ENCODE measurements at places on chromosomes 5 and 9. TPM values are rescaled to one million over a fixed set of nuclear protein-coding genes. Genes with fewer than 3 reads are reported as not detected.

DNA sequence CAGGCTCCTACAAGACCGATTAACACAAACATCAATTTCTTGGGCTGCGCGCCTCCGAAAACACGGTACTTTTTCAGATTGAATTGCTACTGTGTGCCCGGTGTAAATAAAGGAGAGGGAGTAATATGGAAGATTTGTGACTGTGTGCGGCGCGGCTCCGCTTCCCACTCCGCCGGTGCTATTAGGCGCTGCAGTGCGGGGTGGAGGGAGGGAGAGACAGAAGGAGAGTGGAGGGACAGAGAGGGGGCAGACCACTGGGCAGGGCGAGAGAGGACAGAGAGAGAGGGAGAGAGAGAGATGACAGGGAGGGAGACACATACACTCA lies 24.7 kb upstream of the RNU6ATAC start:
- H3K4me1 ChIP-seq, result peaks cover 24% of the 10 kb centered on the region
- H3K27ac ChIP-seq, result no peak overlapping the region
- H3K27me3 ChIP-seq, result peaks cover 12% of the 10 kb centered on the region
- no peaks in the 10 kb centered on the region for H3K36me3 ChIP-seq

- H3K4me3 ChIP-seq, result no peak overlapping the region
- no peak overlapping the region for H3K27ac ChIP-seq
- no peaks in the 10 kb centered on the region for H3K27me3 ChIP-seq
- H3K36me3 ChIP-seq, result no peaks in the 10 kb centered on the region
Measured at GRCh38 chr9:13967438-13967837, 346.5 kb downstream of the NFIB start.

Gene OR13C8
- total RNA-seq, result not detected

DNA sequence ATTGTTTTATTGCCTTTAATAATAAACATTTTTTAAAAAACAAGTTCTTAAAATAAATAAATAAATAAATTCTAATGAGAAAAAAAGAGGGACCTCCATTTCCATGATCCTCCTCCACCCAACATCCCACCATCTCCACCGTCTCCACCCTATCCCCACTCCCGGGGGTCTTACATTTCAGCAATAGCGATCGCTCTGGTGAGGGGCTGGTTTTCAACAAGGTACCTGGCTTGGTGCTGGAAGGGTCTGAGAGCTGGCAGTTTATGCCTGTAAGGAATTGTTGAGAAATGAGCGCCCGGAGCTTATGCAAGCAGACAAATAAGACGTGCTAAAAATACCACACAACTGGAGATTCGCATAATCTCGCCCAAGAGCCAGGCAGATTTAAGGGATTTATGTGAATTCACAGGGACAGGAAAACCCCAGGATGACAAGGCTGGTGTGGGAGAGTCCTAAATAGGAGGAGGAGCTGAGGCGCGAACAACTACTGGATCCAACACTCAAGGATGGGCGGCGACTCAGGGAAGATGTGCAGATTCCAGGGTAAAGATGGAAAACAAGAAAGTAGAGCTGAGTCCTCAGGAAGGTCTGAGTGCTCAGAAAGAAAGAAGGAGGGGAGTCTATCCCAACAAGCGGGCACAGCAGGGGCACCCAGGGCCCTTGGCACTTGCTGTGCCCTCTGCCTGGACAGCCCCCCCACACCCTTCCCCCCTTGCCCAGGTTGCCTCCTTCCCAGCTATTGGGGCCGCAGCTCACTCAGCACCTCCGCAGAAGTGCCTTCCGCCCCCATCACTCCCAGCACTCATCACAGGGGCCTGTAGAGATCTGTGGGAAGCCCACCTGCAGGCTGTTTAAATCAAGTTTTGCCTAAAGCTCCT lies 27.0 kb downstream of the TRIM14 start:
- H3K27ac ChIP-seq, result no peak overlapping the region
- no peak overlapping the region for H3K4me3 ChIP-seq
- peaks cover 3% of the 10 kb centered on the region for H3K27me3 ChIP-seq
- peaks cover 2% of the 10 kb centered on the region for H3K4me1 ChIP-seq
- H3K36me3 ChIP-seq, result peaks cover 2% of the 10 kb centered on the region

Gene CTNND2
- 31.5 TPM for total RNA-seq

GRCh38 chr5:83937837-83938236 lies 217.2 kb upstream of the HAPLN1 start:
- H3K36me3 ChIP-seq, result no peaks in the 10 kb centered on the region
- DNase-seq, result no peak
- no peaks in the 10 kb centered on the region for H3K27me3 ChIP-seq
- no peak overlapping the region for H3K27ac ChIP-seq
- H3K4me3 ChIP-seq, result no peak overlapping the region

GRCh38 chr9:125931211-125931610 lies 184.0 kb downstream of the PBX3 start:
- no peaks in the 10 kb centered on the region for H3K4me1 ChIP-seq
- no peak overlapping the region for H3K4me3 ChIP-seq
- H3K27ac ChIP-seq, result no peak overlapping the region
- no peak for DNase-seq
- peaks cover 15% of the 10 kb centered on the region for H3K36me3 ChIP-seq

- no peak for DNase-seq
- H3K4me1 ChIP-seq, result no peaks in the 10 kb centered on the region
- H3K36me3 ChIP-seq, result no peaks in the 10 kb centered on the region
- H3K4me3 ChIP-seq, result no peak overlapping the region
- H3K27me3 ChIP-seq, result peaks cover 5% of the 10 kb centered on the region
Measured at GRCh38 chr5:31573494-31574142, 41.5 kb downstream of the C5orf22 start.

DNA sequence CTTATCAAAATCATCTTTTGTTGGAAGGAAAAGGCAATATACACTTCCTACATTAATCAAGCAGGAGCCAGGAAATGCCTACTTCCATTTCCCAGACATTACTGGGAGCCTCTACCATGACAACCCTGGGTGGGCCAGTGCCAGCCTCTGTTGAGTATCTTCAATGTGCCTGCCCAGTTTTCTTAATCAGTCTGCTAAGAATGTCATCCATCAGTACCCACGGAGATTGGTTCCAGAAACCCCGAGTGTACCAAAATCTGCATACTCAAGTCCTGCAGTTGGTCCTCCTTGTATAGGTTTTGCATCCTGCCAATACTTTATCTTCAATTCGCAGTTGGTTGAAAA lies 82.4 kb downstream of the MARCHF3 start:
- no peaks in the 10 kb centered on the region for H3K36me3 ChIP-seq
- H3K27ac ChIP-seq, result no peak overlapping the region
- no peak overlapping the region for H3K4me3 ChIP-seq
- DNase-seq, result no peak
- H3K27me3 ChIP-seq, result no peaks in the 10 kb centered on the region

DNA sequence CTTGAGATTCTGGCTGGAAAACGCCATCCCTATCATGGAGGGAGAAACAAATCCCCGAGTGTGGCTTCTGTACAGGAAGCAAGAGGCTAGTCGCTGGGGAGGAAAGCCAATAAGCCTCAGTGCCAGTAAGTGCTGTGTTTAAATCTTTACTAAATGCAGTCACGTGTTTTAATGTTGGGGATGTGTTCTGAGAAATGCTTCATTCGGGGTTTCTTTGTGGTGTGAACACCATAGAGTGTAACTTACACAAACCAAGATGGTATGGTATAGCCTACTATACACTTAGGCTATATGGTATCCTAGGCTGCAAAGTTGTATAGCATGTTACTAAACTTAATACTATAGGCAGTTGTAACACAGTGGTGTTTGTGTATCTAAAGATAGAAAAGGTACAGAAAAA lies 94.7 kb downstream of the GCNT1 start:
- no peak for DNase-seq
- H3K4me1 ChIP-seq, result peaks cover 11% of the 10 kb centered on the region
- H3K27ac ChIP-seq, result no peak overlapping the region
- H3K4me3 ChIP-seq, result no peak overlapping the region
- no peaks in the 10 kb centered on the region for H3K36me3 ChIP-seq
- H3K27me3 ChIP-seq, result no peaks in the 10 kb centered on the region

GRCh38 chr5:106584268-106584667 lies 1086.5 kb downstream of the EFNA5 start:
- no peak overlapping the region for H3K4me3 ChIP-seq
- DNase-seq, result no peak
- no peaks in the 10 kb centered on the region for H3K27me3 ChIP-seq
- no peaks in the 10 kb centered on the region for H3K4me1 ChIP-seq

Gene SEMA6A
- 84.2 TPM for total RNA-seq

DNA sequence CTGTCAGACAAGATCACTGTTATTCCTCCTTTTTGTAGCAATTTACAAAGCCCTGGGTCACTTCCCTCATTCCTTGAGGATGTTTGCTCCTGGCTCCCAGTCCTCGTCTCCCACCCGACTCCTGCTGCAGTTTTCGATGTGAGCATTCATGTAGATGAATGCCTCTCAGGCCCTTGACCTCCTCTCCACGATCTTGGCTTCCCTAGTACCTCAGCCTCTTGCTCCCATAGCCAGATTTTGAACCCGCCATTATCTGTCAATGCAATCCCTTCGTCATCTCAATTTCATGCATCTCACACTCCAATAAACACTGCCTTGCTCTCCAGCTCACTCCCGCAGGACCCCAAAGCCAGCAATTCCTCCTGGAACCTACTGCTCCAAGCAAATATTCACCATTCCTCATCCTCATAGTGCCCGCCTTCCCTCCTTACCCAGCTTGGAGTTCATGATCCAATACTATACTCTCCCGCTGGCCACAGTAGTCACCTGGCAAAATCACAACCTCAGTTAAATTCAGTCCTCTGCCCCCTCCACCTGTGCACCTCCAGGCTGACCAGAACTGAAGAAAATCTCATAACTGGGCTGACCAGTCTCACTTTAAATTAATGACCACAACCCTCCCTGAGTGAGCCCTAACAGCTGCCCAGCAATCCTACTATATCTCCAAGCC lies 35.1 kb upstream of the JADE2 start:
- H3K4me3 ChIP-seq, result no peak overlapping the region
- no peaks in the 10 kb centered on the region for H3K4me1 ChIP-seq
- no peaks in the 10 kb centered on the region for H3K27me3 ChIP-seq
- no peaks in the 10 kb centered on the region for H3K36me3 ChIP-seq
- DNase-seq, result no peak
- no peak overlapping the region for H3K27ac ChIP-seq

DNA sequence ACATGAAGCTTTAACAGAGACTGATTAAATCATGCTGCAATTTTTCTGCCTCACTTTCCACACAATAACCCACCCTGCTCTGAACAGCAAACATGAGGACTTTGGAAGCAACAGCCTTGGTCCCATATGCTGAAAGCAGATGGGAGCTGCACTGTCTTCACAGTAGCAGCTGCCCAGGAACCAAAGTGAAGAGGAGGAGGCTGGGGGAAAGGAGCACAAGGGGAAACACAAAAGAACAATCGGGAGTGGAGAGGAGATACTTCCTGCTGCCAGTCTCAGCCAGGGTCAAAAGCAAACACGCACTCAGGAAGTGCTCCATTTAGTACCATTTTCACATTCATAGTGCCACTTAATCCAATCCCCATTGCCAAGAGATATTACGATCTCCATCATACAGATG lies 183.3 kb upstream of the PUM3 start:
- no peaks in the 10 kb centered on the region for H3K27me3 ChIP-seq
- no peak overlapping the region for H3K27ac ChIP-seq
- peaks cover 24% of the 10 kb centered on the region for H3K4me1 ChIP-seq
- H3K36me3 ChIP-seq, result no peaks in the 10 kb centered on the region

- H3K27ac ChIP-seq, result no peak overlapping the region
- H3K4me1 ChIP-seq, result peaks cover 4% of the 10 kb centered on the region
- H3K4me3 ChIP-seq, result no peak overlapping the region
- no peaks in the 10 kb centered on the region for H3K27me3 ChIP-seq
- DNase-seq, result no peak
Measured at GRCh38 chr5:154729613-154730012, 25.6 kb upstream of the LARP1 start.

GRCh38 chr9:101172616-101173015 lies 144.1 kb downstream of the PLPPR1 start:
- H3K36me3 ChIP-seq, result no peaks in the 10 kb centered on the region
- DNase-seq, result no peak

- no peaks in the 10 kb centered on the region for H3K27me3 ChIP-seq
- DNase-seq, result no peak
- H3K36me3 ChIP-seq, result no peaks in the 10 kb centered on the region
- H3K27ac ChIP-seq, result peak overlapping the region; percentile 57
- H3K4me3 ChIP-seq, result peak overlapping the region; percentile 71
Measured at GRCh38 chr9:136552117-136552703, 6.4 kb upstream of the NOTCH1 start.

GRCh38 chr9:72313507-72313906 lies 51.5 kb downstream of the ZFAND5 start:
- no peaks in the 10 kb centered on the region for H3K27me3 ChIP-seq
- H3K36me3 ChIP-seq, result no peaks in the 10 kb centered on the region
- no peak overlapping the region for H3K4me3 ChIP-seq
- H3K4me1 ChIP-seq, result peaks cover 21% of the 10 kb centered on the region
- no peak for DNase-seq

Gene ZNF622
- 24.3 TPM for total RNA-seq

- H3K4me1 ChIP-seq, result peaks cover 17% of the 10 kb centered on the region
- H3K36me3 ChIP-seq, result no peaks in the 10 kb centered on the region
- DNase-seq, result no peak
Measured at GRCh38 chr9:132239518-132239917, 77.7 kb downstream of the NTNG2 start.

GRCh38 chr9:5612185-5612530 lies 16.7 kb upstream of the RIC1 start:
- no peaks in the 10 kb centered on the region for H3K27me3 ChIP-seq
- H3K27ac ChIP-seq, result no peak overlapping the region
- no peak for DNase-seq
- H3K4me1 ChIP-seq, result no peaks in the 10 kb centered on the region
- no peaks in the 10 kb centered on the region for H3K36me3 ChIP-seq

DNA sequence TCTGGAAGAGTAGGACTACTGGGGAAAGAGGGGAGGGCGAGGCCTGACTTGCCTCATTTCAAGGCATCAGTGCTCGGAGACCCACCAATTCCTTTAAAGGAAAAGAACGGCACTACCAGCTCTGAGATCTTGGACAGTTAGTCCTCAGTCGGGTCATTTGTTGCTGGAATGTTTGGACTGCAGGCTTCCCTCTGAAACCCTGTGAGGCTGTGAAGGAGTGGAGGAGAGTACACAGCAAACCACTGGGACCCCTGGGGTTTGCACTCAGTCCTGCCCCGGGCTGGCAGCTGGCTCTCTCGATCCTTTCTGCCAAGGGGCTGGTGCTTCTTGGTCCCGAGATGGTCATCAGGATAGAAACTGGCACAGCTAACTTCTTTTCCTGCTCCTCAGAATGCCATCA lies 194.5 kb downstream of the TRIO start:
- no peak overlapping the region for H3K27ac ChIP-seq
- H3K4me3 ChIP-seq, result no peak overlapping the region
- H3K36me3 ChIP-seq, result peaks cover 17% of the 10 kb centered on the region
- DNase-seq, result no peak
- peaks cover 4% of the 10 kb centered on the region for H3K4me1 ChIP-seq
- no peaks in the 10 kb centered on the region for H3K27me3 ChIP-seq

DNA sequence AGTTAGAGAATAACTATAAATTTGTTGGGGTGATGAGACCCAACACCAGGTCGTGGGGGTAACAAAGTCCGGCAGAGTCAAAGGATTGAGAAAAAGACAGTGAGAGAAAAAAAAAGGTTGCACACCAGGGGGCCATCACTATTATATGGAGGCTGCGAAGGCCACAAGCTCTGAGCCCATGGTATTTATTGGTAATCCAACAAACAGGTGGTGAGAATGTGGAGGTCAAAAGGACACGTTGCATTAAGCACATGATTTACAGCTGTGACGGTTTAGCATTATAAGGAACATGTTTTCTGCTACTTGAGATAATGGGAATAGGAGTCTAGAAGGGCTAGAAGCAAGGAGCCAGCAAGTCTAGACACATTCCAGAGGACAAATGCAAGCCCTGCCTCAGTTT lies 2202.2 kb upstream of the C9orf72 start:
- H3K27ac ChIP-seq, result no peak overlapping the region
- no peaks in the 10 kb centered on the region for H3K4me1 ChIP-seq
- no peak for DNase-seq
